ENCODE measurements at places on chromosomes 4 and X.

GRCh38 chr4:162683659-162684370 lies 482.9 kb downstream of the NAF1 start:
- DNase-seq = no peak

DNA sequence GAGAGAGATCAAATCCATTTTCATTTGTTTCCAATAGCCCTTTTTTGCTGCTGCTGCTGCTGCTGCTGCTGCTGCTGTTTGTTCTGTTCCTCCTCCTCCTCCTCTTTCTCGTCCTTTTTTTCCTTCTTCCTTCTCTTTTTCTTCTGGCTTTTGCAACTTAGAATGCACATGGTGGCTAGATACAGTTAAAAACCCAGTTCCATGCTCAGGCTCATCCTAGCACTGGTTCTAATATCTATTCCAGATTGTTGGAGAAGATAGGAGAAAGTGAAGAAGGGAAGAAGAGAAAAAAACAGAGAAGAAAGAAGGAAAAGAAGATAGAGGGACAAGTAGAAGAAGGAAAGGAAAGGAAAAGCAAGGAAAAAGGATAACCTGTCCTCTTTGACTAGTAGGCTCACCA lies 39.7 kb downstream of the VSIG4 start:
- no peak for DNase-seq

- DNase-seq = no peak
Measured at GRCh38 chr4:84985952-84986351, 19.5 kb upstream of the WDFY3 start.

- no peak for DNase-seq
Measured at GRCh38 chr4:2036866-2037265, 22.3 kb upstream of the NAT8L start.

DNA sequence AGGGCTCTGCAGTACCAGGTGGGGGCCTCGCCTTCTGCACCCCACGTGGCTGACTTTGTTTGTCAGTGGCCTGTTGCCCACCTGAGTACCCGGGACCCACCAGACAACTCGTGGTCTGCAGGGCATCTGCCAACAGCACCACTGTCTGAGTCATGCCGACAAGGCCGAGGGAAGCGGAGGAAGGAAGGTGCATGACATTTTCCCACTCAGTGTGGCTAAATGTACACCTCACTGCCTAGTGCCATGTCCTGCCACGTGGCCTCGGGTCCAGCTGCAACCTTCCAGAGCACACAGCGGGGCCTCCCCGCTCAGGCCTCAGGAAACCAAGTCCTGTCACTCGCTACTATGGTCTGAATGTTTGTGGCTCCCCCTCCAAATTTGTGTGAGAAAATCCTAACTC lies 22.1 kb downstream of the ABLIM2 start:
- no peak for DNase-seq

DNA sequence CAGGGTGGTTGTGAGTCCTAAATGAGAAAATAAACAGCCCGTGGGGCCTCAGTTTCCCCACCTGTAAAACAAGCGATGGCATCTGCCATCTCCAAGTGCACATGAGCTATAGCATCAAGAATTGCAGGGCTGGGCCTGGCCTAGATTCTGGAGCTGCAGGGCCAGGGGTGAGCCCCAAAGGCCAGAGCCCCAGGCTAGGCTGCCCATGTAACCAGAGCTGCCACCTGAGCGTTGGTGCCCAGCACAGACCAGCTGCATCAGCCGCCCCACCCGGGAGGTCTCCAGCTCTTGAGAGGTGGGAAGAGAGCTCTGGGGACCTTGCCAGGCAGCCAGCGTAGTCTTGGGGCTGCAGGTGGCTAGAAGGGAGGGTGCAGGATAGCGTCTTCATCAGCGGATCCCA lies 27.0 kb upstream of the GPR78 start:
- DNase-seq = no peak

DNA sequence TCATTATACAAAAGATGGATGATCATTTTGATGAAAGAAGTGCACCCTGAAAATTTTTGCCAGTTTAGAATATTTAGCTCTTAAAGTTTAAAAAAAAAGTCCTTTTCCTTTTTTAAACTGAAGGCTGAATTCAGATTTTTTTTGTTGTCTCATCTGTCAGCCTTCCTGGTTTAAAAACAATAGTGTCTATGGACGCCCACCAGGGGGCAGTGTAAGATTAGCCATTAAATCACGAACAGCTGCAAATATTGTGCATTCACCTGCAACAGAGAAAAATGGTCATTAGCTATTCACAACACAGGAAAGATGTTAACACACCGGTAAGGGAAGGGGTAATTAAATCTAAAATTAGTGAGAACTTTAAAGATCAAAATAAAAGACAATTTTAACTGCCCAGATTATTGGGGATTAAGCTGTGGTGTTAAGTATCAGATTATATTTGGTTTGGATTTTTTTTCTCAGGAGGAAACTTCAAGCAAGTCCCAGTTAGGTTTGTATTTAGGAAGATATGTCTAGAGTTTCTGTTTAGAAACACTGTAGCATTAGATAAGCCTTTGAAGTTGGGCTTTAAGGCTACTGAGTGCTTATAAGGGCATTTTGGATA lies 4.4 kb upstream of the CXorf38 start:
- peak; percentile 57 for DNase-seq

GRCh38 chr4:6724421-6725111 lies 8.6 kb downstream of the BLOC1S4 start:
- DNase-seq = no peak

DNA sequence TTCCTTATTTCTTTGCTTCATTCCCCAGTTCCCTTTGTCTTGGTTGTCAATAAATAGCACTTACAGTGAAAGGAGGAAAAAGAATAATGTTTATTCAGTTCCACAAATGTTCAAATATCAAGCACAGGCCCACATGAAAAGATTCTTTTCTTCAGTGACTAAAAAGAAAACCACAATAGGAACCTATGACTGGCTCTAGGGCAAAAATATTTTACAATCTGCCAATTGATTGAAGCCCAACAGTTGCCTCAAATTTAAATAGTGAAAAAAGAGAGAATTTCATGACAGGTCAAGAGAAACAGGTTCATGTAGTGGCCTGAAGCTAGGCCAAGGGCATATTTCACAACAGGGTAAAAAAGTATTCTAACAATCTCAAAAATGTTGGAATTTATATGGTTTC lies 553.8 kb downstream of the CENPC start:
- DNase-seq = no peak

- no peak for DNase-seq
Measured at GRCh38 chrX:124087000-124087746, 125.7 kb downstream of the STAG2 start.

DNA sequence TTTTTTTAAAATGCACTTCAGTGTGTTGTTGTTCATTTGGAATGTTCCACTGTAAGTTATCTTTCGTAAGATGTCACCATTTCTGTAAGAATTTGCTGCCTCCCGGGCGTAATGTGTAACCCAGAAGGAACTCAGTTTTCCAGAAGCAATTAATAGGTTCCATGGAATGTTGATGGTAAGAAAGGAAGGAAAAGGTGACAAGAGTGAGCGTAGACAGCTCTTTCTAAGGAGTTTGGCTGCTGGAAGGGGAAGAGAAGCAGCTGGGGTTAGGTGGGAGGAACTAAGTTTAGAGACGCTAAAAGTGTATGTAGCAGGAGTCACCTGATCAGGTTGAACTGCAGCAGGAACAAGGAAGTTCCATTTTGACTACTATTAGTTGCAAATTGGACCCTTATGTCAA lies 35.9 kb downstream of the PNMA5 start:
- no peak for DNase-seq

- DNase-seq = no peak
Measured at GRCh38 chr4:95153182-95153581, 395.4 kb downstream of the BMPR1B start.

DNA sequence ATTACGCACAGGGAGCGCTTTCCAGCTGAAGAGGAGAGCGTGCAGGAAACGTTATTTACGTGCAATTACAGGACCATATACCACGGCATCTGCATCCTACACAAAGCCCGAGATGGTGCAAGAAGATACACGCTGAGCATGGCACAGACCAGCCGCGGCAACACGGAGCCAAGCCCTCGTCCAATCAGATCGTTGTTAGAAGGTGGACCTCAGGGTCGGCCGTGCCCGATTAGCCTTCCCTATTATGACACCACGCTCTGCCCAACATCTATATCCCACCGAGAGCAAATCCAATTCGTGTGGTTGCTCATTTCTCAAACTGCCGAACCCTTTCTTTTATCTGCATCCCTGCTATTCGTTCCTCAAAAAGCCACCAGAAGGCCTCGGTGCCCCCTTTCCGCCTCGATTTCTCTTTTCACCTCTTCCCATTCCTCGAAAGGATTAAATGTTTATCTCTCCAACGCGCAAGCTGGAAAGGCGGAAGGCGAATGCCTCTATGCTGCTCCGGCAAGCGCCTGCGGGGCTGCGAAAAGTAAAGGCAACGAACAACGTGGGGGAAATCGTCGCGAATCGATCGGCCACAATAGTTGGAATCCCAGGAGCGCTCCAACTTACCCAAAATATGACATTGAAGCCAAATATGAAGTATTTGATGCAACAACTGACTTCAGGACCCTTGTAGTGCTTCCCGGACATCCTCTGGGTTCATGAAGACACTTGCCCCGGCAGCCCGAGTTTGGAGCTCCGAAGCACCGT lies 702 bp downstream of the TSPAN5 start:
- DNase-seq = no peak

GRCh38 chr4:2931512-2932301 lies 31.5 kb downstream of the NOP14 start:
- no peak for DNase-seq

GRCh38 chr4:105149771-105150170 lies 3.1 kb downstream of the TET2 start:
- DNase-seq = no peak

DNA sequence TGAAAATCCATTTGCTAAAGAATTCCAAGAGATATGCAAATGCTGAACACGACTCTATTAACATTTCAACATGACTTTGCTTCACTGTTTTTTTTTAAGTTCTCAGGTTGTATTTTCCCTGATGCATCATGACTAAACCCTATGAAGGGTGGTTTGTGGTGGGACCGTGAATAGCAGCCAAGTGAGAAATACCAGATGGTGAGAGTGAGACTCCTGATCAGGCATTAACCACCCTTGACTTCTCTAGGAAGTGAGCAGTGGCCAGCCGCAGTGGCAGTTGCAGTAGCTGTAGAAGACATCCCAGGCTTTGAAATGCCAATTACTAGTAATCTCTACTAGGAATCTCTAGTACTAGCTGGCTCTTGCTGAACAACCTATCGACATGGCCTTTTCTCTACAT lies 383.4 kb downstream of the FAM133A start:
- DNase-seq = no peak

GRCh38 chr4:112421911-112422310 lies 94.1 kb downstream of the NEUROG2 start:
- no peak for DNase-seq

DNA sequence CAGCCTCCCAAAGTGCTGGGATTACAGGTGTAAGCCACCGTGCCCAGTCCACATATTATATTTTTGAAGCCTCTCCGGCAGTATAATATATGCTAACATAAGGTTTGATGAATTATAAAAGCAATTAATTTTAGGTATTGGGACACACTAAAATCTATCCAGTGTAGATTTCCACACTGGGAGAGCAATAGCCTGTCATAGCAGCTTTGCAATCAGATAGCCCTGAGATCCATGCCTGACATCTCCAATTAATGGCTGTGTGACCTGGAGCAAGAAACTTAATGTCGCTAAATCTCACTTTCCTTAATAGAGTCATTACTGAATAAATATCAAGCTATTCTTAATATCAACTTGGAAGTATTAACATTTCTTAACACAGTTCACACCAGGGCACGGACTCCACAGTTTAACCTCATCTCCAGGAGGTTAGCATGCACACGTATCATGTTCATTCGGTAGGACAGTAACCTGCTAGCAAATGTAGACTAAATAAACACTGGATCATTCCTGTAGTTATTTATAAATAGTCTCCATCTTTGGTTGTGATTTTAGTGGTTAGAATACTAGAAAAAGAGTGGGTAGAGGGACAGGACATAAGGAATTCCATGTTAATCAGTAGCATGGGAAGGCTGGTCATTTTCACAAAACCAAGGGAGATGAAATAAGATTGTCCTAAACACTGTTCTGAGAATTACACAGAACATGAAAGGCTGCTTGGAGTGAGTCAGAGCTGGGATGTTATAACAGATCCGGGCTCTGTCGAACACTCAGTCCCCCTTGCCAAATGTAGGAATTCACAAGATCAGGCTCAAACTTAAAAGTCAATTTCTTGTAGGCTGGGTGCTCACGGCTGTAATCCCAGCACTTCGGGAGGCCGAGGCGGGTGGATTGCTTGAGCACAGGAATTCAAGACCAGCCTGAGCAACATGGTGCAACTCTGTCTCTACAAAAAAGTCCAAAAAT lies 254.7 kb downstream of the PALLD start:
- no peak for DNase-seq

- DNase-seq = no peak
Measured at GRCh38 chr4:172202480-172203076, 389.4 kb downstream of the GALNTL6 start.
